ENCODE measurements at places on chromosomes 3 and 15. TPM values are rescaled to one million over a fixed set of nuclear protein-coding genes. Genes with fewer than 3 reads are reported as not detected.

The MCTP2 gene
- 64.8 TPM for total RNA-seq

The TRIP4 gene
- total RNA-seq = 34.4 TPM

The CCDC9B gene
- 28.1 TPM for total RNA-seq

The ACTL6A gene
- 33.0 TPM for total RNA-seq

The SEC11A gene
- 128 TPM for total RNA-seq

The PLSCR2 gene
- total RNA-seq = 0.70 TPM
